ENCODE measurements at places on chromosomes 1 and 21.

DNA sequence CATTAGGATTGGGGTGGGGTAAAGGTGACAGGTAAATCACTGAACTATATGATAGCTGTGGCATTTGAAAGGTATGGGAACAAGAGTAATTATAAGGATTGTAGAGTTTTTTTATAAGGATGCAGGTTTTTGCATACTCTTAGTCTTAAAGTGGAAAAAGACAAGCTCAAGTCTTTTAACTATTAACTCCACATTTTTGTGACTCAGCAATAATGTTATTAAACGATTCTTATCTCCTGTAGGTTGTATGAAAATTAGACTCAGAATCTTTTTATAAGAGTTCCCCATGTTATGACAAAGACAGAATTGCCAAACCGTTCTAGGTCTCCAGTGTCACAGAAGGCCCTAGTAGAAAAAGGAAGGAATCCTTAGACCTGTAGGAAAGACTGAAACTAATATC is 49.9 kb upstream of the TTLL7 start:
- no peak for DNase-seq

- DNase-seq = no peak
These were observed 91.5 kb downstream of the KIF14 start for GRCh38 chr1:200528858-200529606.

- DNase-seq = no peak
These were observed 10.5 kb downstream of the PLCH2 start for GRCh38 chr1:2486558-2486957.

GRCh38 chr1:23444104-23444533 is 19.6 kb upstream of the TCEA3 start:
- DNase-seq = no peak
